ENCODE measurements at places on chromosomes 13 and 19.

GRCh38 chr19:37930416-37930815, 23.4 kb downstream of the SIPA1L3 start:
- no peak for DNase-seq

GRCh38 chr13:90824032-90824431, 523.5 kb upstream of the MIR17HG start:
- DNase-seq = no peak

DNA sequence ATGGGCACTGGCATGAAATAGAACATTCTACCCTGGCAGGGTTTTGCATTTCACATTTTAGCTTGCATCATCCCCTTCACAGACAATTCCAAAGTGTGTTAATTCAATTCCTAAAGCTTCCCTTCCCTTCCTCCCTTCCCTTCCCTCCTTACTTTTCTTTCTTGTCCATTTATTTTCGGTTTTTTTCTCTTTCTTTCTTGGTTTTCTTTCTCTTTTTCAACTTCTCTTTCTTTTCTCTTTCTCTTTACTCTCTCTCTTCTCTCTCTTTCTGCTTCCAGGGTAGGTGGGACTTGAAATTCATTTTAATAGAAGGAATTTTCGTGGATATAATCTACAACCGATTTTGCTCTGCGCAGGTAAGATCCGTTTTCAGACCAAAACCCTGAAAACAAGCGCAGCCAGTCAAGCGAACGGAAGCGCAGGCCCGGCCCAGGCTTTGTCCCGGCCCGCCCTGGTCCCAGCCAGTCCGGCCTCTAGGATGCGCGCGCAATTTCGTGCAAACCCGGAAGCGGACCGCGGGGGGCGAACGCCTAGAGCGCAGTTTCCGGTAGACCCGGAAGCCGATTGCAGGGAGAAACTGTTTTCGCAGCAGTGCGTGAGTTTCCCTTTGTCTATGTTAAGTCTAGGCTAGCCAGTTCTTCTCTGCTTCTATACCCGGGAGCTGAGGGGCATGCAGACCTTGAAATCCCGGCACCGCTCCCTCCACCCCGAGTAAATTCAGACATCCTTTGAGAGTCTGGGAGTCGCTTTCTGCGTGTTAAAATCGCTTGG, at the start of gene ZNF528:
Gene ZNF528, plus strand, starts transcription at position 540 of the 771 bp plus-strand sequence. CDS start 4,165 bp downstream, outside the sequence.
- DNase-seq = peak; percentile 78

DNA sequence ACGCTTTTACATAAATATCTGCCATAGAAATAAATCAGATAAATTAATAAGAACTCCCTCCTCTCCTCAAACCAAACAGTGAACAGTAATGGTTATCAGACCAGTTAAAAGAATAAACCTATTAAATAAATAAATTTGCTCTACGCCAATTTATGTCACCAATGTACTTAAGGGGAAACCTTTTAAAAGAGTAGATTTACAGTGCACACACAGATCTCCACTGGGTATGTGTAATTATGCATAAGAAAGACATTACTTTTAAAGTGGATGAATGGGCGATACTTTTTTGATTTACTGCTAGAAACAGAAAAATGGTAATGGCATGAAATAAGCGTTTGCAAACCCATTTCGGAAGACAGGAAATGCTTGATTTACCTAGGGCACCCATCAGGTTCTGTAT, 34.9 kb upstream of the C19orf12 start:
- DNase-seq = no peak

GRCh38 chr13:75285310-75285709, 196.7 kb downstream of the TBC1D4 start:
- DNase-seq = no peak

GRCh38 chr19:36528921-36529518, 949 bp upstream of the ZNF260 start:
- peak; percentile 64 for DNase-seq

DNA sequence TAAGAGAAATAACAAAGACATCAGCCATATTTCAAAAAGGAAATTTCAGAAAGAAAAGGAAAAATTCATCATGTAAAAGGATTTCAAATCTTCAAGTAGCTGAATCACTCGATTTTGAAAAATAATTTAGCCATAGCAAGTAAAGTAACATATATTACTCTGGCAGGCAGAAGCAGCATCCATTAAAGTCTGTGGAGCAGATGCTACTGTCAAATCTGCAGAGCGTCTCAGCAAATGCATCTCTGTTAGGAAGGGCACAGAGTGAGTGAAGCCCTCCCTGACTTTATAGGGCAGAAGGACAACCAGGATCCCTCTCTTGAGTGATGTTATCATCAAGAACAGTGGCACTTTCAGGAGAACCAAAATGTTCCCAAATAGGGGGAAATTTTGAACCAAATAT, 445.5 kb downstream of the EFNB2 start:
- no peak for DNase-seq

DNA sequence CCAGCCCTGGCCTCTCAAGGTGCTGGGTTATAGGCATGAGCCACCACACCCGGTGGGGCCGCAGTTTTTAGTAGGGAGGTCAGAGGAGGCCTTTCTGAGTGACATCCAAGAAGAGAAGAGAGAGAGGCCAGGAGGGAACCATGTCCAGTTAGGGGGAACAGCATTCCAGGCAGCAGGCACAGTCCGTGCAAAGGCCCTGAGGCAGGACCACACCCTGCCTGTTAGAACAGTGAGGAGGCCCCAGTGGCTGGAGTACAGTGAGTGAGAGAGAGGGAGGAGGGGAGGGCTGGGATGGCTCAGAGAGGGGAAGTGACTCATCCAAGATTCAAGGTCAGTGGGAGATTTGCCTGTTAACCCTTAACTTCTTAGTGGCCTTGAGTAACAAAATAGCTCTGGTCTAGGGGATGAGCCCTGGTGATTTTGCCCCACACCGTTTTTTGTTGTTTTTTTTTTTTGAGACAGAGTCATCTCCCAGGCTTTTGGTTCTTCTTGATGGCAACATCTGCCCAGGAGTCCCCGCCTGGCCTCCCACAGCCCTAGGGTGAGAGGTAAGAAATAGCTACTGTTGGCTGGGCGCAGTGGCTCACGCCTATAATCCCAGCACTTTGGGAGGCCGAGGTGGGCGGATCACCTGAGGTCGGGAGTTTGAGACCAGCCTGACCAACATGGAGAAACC, 2.7 kb upstream of the PLIN3 start:
- no peak for DNase-seq

DNA sequence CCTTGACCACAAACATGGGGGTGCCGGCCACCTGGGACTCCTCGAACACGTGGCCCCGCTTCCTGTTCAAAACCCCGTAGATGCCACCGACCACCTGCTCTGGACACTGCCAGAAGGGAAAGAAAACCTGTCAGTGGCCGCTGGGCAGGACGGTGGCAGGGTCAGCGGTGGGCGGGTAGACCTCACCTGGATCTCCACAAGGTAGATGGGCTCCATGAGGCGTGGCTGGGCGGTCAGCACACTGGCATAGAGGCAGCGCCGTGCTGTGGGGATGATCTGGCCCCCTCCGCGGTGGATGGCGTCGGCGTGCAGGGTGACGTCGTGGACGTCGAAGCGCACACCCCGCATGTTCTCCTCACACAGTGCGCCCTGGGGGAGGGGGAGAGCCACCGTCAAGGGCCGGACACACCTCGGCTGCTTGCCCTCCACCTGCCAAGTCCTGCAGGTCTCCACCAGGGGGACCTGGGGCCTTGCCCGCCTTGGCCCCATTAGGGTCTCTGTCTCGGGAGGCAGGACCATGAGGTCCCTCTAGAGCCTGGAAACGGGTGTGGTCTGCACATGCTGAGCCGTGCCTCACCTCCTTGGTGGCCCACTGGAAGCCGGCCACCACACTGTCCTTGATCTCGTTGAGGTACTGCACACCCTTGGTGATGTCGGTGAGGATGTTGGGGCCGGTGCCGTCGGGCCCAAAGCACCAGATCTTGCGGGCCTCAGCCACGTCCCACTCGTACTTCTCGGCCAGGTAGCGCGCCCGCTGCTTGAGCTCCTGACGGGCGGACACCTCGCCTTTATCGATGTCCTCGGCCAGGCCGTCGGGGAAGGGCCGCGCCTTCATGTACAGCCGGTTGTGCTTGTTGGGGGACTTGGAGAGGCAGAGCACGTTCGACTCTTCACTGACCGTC, 6.6 kb upstream of the DAPK3 start:
- DNase-seq = no peak

DNA sequence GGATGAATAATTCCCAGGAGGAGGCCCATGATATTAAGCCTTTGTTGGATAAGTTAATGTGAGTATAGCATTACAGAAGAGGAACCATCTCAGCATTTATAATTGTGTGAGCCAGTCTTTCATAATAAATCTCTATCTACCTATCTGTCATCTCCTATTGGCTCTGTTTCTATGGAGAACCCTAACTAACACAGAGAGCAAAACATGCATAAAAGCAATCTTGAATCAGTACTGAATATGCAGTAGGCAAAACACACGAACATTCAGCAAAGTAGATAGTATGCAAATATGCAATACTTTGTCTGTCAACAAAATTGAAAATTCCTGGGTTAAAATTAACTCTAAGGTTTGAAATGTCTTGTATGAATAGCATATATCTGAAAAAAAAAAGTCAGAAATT, 966.3 kb downstream of the DIAPH3 start:
- DNase-seq = no peak

- no peak for DNase-seq
Observed at GRCh38 chr19:39430675-39431593, 4.8 kb downstream of the RPS16 start.

DNA sequence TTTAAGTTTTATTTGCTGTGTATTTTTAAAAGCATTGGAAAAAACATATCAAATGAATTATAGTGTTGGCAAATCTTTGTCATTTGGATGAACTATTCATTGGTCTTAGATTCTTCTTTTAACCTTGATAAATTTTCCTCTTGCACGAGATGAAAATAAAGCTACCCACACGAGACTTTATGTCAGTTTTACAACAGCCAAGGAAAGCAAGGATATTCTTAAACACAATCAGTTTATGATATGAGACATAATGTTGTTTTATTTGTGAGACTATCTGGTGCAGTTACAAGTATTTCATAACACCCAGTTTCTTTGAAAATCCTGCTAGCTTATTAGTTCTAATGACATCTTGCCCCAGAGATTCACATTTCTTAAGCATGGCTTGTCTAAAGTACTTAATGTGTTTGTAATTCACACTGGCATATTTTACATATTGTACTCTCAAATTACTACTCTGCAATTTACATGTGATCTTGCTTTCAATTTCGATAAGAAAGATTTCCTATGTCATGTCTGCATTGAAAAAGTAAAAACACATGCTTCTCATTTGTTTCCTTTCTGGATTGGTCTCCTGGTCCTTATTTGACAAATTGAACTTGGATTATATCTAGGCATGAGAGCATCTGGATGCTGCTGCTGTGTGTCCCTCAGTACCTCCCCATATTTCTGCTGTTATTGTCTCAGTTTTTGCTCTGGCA, 955.5 kb upstream of the PCDH9 start:
- DNase-seq = no peak

- DNase-seq = no peak
Observed at GRCh38 chr19:49114630-49115363, 627 bp downstream of the LIN7B start.

- DNase-seq = no peak
Observed at GRCh38 chr13:59660582-59660981, 503.1 kb downstream of the DIAPH3 start.

GRCh38 chr13:99352351-99353245, 45.4 kb upstream of the GPR183 start:
- DNase-seq = no peak

DNA sequence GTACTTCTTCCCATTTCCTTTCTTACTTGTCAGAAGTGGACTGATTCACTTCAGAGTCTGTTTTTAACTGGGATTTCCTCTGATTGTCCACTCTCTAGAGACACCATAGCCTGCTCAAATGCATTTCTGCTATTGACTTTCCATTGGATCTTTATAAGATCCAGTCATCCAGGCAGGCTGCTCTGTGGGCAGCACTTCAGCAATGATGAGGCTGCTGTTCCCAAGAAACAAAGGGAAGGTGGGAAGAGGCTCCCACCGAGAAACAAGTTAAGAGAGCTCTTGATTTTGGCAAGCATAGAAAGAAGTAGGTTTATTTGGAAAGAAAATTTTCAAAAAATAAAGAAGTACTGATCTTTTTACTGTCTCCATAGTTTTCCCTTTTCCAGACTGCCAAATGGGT, 125.8 kb upstream of the STARD13 start:
- no peak for DNase-seq

- DNase-seq = no peak
Observed at GRCh38 chr19:47714339-47714738, 1.1 kb downstream of the EHD2 start.

- no peak for DNase-seq
Observed at GRCh38 chr13:67967031-67967430, 736.9 kb upstream of the PCDH9 start.

- DNase-seq = peak; percentile 50
Observed at GRCh38 chr13:97329331-97329730, 104.6 kb upstream of the RAP2A start.

DNA sequence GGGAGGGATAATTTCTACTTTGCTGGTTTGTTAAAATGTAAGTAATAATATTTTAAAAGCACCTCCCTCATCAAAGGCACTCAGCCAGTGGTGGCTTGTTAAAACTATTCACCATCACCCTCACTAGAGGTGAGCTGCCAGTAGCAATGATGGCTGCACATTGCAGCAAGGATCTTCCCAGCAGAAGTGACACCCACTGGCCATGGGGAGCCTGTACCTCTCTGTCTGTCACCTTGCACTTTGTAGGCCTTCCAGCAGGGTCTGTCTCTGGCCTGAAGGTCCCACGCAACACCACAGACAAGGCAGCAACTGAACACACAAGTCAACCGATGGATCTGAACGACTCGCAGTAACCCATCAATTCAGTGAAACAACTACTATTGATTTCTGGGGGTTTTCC, 47.3 kb upstream of the C13orf42 start:
- DNase-seq = no peak

DNA sequence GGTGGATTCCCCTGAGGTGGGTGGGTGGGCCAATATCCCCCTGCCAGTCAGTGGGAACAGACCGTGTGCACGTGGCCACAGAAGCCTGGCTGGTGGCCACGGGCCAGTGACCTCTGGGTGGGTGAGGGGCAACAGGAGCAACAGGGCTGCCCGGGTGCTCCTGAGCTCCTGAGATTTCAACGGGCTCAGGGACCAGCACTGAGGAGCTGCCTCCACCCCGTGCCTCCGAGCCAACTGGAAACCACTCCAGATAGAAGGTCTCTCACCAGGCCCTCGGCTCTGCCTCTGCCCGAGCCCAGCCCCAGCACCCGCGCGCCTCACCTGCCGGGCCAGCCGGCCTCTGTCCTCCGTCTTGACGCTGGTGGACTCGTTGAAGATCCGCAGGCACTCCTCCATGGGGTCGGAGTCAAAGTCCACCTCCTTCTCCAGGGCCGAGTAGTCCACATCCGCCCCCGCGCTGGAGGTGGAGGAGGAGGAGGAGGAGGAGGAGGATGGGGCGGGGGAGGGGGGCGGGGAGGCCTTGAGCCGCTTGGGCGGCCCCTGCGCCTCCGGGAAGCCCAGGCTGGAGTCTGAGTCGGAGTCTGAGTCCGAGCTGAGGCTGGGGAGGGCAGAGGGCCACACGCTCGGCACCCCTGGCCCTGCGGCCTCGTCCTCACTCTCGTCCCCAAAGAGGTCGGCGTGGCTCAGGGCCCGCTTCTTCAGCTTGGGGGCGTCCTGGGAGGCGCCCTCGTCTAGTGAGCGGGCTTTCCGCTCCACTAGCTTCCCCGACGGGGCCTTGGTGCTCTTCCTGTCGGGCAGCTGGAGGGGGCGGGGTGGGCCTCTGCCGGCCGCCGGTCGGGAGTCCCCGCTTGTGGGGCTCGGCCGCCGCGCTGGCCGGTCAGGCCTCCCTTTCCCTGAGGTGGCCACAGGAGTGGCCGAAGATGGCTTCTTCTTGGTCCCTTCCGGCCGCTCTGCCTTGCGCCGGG, 14.8 kb upstream of the ATP8B3 start:
- no peak for DNase-seq

Data from erythroblast (primary cell).